Stimulated activated CD8-positive, alpha-beta memory T cell treated with anti-CD3 and anti-CD28 coated beads, Interleukin-15, amount 100 ng/mL, for 4 hours (primary cell): ENCODE measurements at places on chromosomes 12 and 14.

- DNase-seq: no peak
Observed at GRCh38 chr12:74286254-74286653, 251.4 kb upstream of the ATXN7L3B start.

DNA sequence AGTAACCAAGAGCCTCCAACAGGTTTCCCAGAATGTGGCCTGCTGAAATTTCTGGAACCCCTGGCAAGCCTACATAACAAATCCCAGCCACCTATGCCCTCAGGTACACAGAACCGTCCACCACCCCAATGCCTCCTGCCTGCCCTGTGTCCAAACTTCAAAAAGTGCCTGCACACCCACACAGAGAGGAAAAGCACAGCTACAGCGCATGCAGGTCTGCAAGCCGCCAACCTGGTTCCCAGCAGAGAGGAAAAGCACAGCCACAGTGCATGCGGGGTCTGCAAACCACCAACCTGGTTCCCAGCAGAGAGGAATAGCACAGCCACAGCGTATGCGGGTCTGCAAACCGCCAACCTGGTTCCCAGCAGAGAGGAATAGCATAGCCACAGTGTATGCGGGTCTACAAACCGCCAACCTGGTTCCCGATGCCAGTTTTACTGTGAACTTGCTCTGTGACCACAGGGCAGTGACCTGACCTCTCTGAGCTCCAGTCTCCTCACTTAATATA lies 113.5 kb downstream of the SCARB1 start:
- no peak for DNase-seq

DNA sequence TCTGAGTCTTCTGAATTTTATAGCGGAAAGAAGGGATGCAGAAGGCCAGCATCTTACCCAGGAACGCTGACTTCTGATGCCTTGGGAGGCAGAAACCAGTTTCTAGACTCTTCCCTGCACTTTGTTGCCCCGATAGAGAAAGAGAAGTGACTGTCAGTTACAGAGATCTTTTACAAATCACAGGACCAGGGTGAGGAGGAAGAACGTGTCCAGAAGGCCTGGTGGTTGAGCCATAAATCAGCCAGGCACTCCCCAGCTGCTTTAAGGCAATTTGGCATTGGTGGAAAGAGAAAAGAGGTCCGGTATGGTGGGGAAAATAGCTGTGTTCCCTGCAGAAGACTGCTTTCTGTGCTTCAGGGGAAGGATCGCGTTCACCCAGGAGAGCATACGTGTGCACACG lies 88.7 kb upstream of the KCNA1 start:
- no peak for DNase-seq

- no peak for DNase-seq
Observed at GRCh38 chr14:103718572-103718971, 3.0 kb downstream of the ZFYVE21 start.

DNA sequence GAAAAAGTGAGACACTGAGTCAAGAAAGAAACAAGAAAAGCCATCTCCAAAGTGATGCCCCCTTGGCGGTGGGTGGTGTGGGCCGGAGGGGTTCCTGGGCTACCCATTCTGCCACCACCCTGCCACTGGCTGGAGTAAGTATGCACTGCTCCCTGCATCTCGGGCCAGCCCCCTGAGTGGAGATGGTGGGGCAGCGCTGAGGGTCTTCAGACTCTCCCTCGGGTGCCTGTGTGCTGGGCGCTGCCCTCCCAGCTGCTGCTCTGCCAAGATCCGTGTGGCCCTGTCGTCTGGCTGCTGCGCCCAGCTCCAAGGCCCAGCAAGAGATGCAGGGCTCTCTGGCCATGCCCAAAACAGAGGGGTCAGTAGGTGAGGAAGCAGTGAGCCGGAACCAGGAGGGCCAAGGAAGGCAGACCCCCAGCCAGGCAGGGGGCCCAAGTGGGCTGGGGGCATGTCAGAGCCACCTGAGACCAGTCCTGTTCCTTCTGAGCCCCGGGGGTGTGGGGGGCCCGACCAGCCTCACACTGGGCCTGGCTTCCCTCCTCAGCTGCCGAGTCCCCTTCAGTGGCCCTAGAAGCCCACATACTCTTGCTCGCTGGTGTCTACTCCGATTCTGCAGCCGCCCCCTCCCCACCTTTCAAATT lies 5.2 kb downstream of the GPR132 start:
- DNase-seq: no peak

DNA sequence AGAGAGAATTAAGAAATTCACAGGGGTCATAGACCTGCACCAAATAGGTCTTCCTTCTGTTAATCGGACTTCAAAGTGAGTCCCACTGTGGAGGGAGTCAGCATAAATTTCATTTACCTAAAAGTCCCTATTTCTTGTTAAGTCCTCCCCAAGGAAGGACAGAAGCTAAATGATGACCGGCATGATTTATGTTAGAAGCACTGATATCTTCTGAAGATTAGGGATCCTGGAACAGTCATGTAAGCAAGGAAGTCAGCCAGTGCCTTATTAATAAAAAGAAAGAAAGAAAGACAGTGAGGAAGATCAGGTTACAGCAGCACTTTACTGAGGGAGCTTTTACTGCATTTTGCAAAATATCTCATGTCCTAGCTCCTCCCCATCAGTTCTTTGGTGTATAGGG lies 287.5 kb downstream of the FOXG1 start:
- no peak for DNase-seq

GRCh38 chr14:67541448-67542387 lies 8.6 kb downstream of the PLEKHH1 start:
- no peak for DNase-seq
